Lung (tissue), 17 donors: ENCODE measurements at places on chromosomes 12 and 14.
A peak's percentile ranks its signal among the peaks of the same experiment; 100 is the strongest.

DNA sequence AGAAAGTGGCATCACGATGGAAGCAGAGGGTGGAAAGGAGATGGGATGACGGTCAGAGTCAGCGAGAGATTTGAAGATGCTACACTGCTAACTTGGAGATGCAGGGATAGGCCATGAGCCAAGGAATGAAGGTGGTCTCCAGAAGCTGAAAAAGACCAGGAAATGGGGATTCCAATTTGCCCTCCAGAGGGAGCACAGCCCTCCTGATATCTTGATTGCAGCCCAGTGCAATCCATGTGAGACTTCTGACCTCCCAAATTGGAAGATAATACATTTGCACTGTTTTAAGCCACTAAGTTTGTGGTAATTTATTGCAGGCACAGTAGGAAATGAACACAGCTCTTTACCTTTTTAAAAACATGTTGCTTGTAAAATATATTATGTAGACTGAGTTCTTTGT, 549.5 kb downstream of the VRK1 start:
- DNase-seq: no peak

- DNase-seq: no peak
These were observed 5.5 kb downstream of the LGR5 start for GRCh38 chr12:71445071-71445470.

- peak; percentile 50 for DNase-seq
These were observed 484 bp downstream of the ALKBH1 start for GRCh38 chr14:77707355-77707723.

DNA sequence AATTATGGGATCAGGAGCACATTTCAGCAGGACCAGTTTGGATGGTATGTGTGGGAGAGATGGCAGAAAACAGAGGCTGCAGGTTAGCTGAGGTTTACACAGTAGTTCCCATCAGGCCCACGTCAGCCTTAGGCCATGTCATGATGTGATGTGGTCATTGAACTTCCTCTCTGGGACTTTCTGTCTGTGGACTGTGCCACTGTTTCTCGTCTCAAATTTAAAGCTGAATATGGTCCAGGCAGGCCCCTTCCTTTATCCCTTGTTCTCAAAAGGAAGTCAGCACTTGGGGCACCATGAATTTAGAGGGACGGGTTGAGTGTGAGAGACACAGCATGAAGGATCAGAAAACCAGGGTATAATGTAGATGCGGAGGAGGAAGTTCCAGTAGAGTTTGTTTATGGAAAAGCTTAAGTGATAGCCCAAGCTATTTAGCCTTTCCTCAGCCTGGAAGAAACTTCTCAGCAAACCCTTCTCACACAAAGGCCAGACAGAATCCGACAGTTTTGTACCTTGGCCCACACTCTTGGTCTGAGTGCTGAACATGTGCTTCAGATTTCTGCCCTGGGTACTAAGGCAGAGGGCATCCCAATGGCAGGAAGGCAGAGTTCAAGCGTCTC, 3.6 kb upstream of the IGFBP6 start:
- no peak for DNase-seq

- no peak for DNase-seq
These were observed 3.2 kb upstream of the MGST1 start for GRCh38 chr12:16344269-16344668.
